Stomach (tissue), 19 donors: ENCODE measurements at places on chromosomes 3 and 15. TPM values are rescaled to one million over a fixed set of nuclear protein-coding genes. Genes with fewer than 3 reads are reported as not detected.

CALML4 gene
- polyA plus RNA-seq: 9.8 TPM

PPP1R14D gene
- 0.63 TPM for polyA plus RNA-seq

GRCh38 chr15:24957691-24958090, 2.9 kb downstream of the SNRPN start:
- no peak for DNase-seq

HMG20A gene
- polyA plus RNA-seq: 9.2 TPM

DNA sequence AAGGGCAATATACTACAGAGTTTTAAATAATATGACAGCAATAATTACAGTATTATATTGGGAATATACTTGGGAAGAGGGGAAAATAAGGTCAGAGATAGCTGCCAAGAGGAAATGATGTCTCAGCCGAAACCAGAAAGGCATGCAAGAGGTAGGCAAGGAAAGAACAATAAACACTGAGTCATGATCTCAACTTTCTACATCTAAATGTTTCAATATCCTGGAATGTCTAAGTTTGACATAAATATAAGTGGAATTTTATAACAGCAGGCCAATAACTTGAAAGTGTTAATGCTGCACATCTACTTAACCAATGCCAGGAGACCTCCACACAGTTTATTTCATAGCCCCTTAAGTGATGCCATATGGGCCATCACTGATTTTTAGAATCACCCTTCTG, 99.8 kb upstream of the CPNE4 start:
- DNase-seq: no peak

DNA sequence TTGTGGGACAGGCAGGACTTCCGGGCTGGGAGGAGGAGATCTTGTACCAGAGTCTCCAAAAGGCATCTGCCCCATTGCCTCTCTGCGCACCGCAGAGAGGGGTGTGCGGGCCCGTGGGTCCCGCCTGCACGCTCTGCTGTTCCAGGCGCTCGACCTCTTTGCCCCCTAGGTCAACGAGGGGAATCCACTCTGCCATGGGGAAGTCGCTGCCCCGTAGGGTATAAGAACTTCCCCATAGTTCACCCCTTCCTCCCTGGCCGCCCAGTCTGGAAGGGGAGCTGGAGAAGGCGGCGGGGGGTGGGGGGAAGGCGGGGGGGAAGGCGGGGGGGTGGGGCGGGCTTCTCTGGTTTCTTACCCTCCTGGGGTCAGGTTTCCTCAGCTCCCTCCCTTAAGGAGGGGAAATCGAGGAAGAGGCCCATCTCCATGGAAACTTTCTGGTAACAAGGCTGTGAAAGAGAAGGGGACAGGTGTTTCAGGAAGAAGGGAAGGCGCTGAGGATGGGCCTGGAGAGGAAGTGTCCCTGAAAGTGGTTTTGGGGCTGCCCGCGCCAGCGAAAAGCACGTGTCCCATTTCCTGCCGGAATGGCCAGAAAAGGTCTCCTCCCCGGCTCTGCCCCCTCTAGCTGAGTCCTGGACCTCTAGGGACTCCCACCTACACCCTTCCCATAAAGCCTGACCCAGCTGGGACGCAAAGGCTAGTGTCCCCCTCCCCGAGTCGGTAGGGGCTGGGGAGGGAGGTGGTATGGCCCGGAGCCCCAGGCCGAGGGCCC, 27.5 kb downstream of the NR1I2 start:
- DNase-seq: no peak

DNA sequence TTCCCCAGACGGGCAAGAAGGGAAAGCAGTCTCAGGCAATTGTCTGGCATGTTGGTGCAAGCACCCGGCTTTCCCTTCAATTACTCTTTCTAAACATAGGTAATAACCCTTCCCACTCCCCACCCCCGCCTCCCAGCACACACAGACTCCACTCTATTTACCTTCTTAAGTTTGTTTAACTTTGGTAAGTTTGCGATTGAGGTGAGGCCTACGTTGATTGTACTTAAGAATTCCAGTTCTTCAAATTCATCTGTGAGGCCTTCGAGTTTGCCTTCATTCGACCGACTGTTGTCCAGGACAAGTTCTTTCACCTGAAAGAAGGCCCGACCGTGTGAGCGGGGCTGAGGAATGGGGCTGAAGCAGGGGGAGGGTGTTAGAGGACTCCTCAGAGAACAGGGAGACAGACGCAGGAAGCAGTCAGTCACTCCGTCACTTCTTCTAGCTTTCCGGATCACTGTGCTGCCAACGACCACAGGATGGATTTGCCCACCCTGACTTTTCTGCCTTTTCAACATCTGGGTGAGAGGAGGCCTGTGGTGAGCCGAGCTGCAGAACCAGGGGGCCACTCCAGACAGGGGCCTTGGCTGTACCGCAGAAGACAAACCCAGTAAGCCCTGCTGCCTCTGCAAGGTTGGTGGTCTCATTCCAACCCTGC, 33.0 kb downstream of the ANP32A start:
- peak; percentile 69 for DNase-seq

CIDEC gene
- polyA plus RNA-seq: 0.63 TPM

DNA sequence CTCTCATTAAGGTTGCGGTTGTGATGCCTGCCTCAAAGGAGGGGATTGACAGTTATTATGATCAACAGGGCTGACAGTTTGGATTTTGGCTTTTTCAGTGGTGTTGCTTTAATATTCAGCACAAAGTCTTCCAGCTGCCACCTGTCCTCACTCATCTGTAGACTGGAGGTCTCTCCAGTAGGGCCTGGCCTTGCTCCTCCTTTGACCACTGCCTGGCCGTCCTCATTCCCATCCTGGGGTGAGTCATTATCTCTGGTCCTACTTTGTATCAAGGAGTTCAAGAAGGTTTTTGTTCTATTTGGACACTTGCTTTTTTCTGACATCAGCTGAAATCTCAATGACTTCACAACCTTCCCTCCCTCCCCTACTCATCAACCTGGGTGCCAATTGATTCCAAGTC, 95.1 kb upstream of the ZPLD1 start:
- DNase-seq: no peak

GRCh38 chr15:71792521-71792920, 17.8 kb upstream of the NR2E3 start:
- peak; percentile 53 for DNase-seq
